CD4-positive, alpha-beta T cell treated with Interleukin-6 at 100 ng/mL for 8 hours (primary cell): ENCODE measurements at places on chromosomes 13 and 19.

DNA sequence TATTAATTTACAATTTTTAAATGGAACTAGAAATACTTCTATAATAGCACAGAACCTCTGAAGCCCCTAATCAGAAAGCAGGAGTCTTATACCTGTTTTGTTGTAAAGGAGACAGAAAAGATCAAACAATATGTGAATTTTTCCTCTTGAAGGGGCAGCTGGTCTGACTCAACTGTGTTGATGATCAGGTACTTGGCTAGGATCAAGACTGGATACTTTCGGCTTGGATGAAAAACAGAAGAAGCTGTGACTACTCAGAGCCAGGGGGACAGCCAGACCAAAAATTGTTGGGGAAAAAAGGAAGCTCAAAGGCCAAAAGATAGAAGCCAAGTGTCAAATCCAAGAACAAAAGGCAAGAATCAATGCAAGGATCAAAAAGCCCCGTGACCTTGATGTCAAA, 195.6 kb downstream of the KCTD12 start:
- DNase-seq: no peak

GRCh38 chr13:71218960-71219359, 648.0 kb downstream of the DACH1 start:
- no peak for DNase-seq

GRCh38 chr19:52896431-52897137, 851 bp downstream of the ZNF320 start:
- no peak for DNase-seq

DNA sequence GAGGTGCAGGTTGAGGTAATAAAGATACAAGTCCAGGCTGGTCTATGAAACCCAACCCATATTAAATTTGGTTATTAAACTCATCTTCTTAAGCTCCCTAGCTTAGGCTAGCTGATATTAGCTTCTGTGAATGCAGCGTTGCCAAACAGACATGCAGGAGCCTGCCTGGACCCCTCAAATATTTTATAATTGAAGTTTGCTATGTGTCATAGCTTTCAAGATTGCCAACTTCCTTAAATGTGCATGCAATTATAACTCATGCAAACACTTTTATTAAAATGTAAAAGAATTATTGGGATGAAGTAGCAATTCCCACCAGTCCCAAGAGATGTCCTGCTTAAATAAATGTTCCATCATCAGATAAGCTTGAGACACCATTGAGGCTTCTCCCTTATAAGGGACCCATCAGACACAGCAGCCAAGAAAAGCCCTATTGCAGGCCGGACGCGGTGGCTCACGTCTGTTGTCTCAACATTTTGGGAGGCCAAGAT, 51.3 kb downstream of the MBNL2 start:
- no peak for DNase-seq

GRCh38 chr19:38564981-38565690, 52.6 kb downstream of the MAP4K1 start:
- no peak for DNase-seq

- DNase-seq: no peak
Measured at GRCh38 chr19:13997631-13997962, 8.5 kb downstream of the RFX1 start.

- no peak for DNase-seq
Measured at GRCh38 chr13:51585696-51586095, 1.4 kb downstream of the WDFY2 start.

GRCh38 chr13:84032116-84032515, 149.8 kb upstream of the SLITRK1 start:
- no peak for DNase-seq

DNA sequence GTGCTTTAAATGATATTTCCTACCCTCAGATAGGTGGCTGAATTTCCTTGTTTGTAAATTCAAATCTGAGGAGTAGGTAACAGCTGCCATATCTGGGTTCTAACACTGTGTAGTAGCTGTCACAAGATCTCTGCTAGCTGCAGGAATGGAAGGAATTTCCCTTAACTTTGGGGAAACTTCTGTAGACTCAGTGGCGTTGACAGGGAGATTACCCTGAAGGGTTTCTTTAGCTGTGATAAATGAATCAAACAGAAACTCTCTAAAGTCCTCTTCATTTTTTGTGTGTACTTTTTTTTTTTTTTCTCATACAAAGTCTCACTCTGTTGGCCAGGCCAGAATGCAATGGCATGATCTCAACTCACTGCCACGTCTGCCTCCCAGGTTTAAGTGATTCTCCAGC, 5.3 kb upstream of the EPSTI1 start:
- DNase-seq: no peak

DNA sequence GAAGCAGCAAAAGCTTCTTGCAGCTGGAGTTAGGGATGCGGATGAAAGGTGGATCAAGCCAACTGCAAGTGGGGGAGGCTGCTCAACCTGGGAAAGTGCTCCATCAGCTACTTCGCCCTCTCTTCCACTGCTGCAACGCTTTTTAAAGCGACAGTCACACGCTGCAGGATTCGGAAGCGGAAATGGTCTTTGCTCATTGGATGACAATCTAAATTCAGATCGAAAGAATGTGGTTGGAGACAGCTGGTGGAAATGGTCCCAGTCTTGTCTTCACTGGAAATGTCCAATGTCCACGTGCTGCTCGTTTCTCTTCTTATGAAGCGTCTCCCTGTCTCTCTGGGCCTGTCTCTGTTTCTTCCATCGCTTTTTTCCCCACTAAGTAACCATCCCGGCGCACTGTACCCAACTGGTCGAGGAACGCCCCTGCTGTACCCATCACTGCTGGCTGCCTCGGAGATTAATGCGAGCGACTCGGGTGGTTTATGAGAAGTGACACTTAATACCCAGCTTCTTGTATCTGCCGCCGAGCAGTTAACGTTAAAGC, 2.1 kb upstream of the FGF9 start:
- no peak for DNase-seq

DNA sequence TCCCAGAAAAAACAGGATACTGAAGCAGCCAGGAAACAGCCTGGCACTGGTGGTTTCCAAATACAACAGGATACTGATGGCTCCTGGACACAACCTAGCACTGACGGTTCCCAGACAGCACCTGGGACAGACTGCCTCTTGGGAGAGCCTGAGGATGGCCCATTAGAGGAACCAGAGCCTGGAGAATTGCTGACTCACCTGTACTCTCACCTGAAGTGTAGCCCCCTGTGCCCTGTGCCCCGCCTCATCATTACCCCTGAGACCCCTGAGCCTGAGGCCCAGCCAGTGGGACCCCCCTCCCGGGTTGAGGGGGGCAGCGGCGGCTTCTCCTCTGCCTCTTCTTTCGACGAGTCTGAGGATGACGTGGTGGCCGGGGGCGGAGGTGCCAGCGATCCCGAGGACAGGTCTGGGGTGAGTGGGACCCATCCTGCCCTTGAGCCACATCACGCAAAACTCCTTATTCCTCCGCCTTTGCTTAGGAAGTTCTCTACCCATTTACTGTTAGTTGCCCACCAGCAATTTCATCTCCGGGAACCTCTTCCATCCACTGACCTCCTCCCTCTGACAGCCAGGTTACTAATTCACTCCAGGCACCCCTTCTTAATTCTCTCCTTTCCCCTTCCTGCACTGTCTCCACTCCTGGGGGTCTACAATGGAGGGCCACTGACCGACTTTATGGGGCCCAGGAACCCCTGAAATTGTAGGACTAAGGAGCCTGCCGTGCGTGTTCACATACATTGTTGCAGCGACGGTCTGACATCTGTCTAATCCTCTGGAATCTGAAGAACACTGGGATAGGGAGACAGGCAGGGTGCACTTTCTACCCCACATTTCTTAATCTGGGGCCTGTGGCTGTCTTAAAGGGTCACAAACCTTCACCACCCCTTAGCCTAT, 1.2 kb downstream of the ITPKC start:
- no peak for DNase-seq

DNA sequence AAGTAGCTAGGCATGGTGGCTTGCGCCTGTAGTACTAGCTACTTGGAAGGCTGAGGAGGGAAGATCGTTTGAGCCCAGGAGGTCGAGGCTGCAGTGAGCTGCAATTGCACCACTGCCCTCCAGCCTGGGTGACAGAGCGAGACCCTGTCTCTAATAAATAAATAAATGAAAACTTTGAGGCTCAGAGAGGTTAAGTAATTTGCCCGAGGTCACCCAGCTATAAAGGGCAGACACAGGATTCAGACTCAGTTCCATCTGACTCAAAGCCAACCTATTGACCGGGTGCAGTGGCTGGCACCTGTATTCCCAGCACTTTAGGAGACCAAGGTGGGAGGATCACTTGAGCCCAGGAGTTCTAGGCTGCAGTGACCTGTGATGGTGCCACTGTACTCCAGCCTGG, 7.4 kb upstream of the OLFM2 start:
- DNase-seq: no peak

- no peak for DNase-seq
Measured at GRCh38 chr13:44825953-44826352, 163.3 kb downstream of the NUFIP1 start.

DNA sequence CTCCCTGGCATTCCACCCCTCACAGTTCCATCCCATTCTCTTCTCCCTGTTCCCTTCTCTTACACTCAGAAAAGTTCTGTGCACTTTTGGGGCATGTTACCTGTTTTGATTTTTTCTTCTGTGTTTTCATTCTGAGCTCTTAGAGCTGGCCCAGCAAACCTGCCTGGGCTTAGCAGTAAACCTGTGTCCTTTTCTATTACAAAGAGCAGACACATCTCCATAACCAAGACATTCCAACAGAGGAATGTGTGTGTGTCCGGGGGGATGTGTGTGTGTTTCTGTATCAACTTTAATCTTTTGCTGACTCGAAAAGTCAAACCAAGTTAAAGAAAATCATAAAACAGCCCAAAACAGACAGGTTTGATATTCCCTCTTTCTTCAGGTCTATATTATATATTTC, 49.1 kb upstream of the SOX21 start:
- no peak for DNase-seq

DNA sequence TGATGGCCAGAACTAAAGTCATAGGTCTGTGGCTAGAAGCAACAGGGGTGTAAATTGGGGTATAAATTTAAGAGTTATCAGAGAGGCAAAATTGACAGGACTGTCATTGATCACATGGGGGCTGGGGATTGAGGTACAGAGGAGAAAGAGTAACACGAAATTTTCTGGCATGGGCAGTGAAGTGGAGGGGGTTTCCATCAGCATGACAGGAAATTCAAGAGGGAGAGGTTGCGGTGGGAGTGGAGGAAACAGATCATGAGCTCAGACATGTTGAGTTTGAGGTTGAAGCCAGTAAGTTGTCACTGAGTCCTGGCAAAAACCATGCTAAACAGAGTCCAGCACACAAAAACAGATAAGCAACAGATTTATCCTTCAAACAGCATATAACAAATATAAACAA, 192.1 kb upstream of the TSC22D1 start:
- peak; percentile 10 for DNase-seq

- no peak for DNase-seq
Measured at GRCh38 chr13:51271528-51272085, 49.4 kb downstream of the FAM124A start.

DNA sequence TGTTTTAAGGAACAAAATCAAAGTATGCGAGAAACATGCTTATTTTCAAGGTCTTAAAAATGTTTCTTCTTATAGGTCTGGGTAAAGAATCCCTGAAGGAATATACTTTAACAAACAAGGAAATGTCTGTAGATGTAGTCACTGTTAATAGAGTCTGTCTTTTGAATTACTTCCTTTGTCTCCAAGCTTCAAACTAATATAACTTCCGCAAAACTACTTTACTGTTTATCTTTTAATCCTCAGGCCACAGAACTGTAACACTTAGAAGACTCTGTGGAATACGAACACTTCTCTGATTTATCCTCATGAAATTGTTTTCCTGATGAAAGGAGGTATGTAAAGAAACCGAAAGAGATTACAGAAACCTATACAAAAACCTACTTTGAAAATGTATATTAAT, 316.0 kb downstream of the PCDH9 start:
- DNase-seq: no peak

DNA sequence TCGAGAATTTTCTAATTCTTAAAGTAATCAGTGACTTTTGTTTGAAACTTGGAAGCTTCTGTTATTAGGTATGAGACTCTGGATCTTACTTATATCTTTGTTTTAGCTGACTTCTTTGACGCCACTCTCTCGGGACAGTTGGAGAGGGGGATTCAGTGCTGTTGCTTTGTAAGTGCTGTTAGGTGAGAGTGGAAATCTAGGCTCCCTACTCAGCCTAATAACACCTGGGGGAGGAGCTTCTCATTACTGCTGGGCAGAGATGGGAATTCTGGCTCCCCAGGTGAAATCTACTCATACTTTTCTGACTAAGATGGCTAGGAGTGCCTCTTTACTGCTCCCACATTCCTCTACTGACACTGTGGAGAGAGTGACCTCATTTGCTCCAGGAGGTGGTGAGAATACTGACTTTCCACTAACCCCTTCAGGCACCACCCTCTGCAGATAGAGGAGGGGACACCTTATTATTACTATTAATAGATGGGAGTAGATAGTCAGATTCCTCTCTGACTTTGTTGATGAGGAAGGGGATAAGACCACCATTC, 324.9 kb upstream of the SPRY2 start:
- no peak for DNase-seq

DNA sequence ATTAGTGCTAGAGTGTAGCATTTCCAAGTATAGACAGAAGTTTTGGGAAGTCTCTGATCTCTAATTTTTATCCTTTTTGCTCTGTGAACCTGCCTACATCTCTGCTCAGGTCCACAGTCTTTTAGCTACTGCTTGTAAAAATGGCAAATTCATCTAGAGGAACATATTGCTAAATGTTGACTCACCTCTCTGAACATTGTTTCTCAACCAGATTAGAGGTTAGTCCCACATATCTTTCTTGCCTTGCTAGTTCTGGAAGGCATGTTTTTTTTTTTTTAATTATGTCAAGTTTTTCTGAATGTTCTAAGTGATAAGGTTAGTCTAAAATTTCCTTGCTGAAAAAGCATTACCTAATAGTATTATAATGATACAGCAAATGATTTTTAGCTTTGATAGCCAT, 2889.6 kb upstream of the PCDH20 start:
- no peak for DNase-seq

GRCh38 chr13:44188257-44188656, 185.4 kb upstream of the SERP2 start:
- no peak for DNase-seq

DNA sequence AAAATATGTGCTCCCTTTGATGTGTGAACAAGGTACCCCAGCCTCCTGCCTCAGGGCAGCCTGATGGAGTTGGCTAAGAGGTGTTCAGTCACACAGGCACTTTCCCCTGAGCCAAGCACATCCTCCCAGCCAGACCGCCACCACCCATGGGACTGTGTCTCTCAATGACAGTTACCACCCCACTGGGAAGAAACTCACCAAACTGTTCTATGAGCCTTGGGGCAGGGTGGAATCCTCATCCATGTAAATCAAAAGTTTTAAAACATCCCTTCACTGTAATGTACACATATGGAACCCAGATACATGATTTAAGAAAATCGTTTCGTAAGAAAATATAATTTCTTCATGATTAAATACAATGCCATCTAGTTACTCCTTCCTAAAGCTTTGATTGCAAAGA, 138.4 kb upstream of the LSM14A start:
- DNase-seq: no peak

- DNase-seq: no peak
Measured at GRCh38 chr19:50047671-50048070, 21.9 kb downstream of the ZNF473 start.

GRCh38 chr13:44300895-44301638, 72.6 kb upstream of the SERP2 start:
- DNase-seq: no peak
